ENCODE measurements at places on chromosomes 12 and 14.

DNA sequence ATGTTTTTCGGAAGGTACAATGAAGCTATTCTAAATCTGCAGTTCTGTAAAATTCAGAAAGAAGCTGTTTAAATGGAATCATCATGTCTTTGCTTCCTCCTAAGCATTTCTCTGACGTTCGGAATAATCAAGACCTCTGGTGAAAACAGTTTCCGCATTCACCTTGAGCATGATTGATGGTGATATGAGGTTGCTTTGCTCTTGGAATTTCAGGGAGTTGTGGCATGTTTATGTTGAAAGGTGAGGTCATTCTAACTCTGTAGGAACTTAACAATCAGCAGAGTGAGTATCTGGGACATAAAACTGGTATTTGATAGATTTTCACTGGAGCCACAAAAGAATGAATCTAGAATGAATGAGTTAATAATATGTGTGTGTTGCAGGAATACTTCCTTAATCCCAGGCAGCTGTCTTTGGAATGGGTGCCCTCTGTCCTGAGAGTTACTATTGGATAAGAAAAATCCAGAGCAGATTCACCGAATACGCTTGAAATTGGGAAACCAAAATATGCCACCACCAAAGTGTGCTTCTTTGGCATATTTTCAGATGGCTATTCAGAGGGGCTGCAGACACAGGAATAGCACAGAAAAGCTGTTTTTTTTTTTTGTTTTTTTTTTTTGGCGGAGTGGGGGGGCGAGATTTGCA, 599.1 kb downstream of the CCER1 start:
- no peak for DNase-seq

DNA sequence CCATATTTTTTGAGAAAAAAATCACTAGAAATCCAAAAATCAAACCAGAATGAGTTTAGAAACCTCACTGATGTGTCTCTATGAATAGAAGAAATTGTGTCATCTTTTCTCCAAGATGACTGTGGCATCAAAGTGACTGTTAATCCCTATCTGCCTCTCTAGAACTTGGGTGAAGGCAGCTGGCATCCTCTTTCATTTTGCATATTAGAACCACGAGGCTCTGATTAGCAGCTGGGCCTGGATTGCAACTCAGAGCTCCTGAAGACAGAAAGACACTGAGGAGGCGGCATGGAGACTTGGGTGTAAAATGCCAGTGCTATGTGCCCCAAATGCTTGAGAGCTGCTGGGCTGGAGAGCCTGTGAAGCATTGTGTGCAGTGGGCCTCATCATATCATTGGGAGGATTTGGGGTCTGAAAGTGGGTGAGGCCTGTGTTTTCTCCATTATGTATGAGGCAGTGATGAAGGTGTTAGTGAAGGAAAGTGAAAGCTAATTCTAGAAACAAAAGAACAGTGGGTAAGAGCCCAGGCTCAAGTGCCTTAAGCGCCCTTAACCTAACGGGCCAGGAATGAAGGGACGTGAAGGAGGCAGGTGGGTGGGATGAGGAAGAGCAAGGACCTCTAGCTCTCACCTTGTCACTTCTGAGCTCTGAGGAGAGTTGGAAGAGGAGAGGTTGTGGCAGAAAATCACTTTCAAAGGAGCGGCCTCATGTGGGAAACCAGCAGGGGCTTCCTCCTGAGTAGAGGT, 26.2 kb downstream of the NKX2-8 start:
- DNase-seq: no peak

GRCh38 chr12:100566887-100567637, 6.4 kb upstream of the GAS2L3 start:
- no peak for DNase-seq

- DNase-seq: peak; percentile 37
Measured at GRCh38 chr14:102209224-102209966, 69.7 kb downstream of the WDR20 start.

DNA sequence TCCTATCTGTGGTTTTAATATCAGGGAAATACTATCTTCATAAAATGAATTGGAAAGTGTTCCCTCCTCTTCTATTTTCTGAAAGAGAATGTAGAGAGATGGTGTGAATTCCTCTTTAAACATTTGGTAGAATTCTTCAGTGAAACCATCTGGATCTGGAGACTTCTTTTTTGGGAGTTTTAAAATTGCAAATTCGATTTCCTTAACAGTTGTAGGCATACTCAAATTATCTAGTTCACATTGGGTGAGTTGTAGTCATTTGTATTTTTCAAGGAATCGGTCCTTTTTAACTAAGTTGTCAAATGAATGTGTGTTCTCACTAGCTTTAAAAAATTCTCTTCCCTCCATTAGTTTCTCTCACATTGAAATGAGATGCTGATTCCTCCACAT, 75.4 kb upstream of the CHST11 start:
- no peak for DNase-seq

DNA sequence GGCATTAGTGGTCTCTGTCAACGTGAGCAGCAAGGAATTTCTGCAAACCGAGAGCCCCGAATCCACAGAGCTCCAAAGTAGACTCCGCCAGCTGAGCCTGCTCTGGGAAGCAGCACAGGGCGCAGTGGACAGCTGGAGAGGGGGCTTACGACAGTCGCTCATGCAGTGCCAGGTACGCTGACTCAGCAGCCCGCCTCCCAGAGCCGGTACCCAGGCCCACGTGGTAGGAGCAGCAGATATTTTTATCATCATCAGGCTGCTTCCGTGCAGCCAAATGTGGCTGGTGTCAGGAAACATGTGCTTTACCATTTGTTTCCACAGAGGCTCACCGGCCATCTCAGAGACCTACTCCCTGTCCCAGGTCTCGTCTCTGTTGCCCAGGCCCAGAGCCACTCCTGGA, 73.7 kb downstream of the ESR2 start:
- DNase-seq: no peak

DNA sequence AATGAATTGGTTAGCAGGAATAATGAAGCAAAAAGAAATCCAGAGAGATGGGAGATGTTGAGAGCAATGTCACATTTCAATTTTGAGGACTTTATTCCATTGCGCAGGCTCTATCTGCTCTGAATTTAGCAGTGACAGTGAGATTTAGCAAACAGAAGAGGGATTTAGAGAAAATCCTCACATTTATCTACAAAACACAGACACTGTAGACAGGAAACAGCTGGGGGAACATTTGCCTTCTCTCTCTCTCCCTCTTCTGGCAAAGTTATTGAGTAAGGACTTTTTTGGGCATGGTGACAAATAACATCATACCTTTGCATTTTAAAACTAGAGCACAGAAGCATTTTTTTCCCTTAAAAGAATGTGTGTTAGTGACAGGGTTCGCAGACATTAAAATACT, at the start of gene IGF1:
IGF1 (minus strand) TSS at position 158 of the 400 bp plus-strand sequence. CDS start 182 bp downstream, outside the sequence.
- peak; percentile 78 for DNase-seq

DNA sequence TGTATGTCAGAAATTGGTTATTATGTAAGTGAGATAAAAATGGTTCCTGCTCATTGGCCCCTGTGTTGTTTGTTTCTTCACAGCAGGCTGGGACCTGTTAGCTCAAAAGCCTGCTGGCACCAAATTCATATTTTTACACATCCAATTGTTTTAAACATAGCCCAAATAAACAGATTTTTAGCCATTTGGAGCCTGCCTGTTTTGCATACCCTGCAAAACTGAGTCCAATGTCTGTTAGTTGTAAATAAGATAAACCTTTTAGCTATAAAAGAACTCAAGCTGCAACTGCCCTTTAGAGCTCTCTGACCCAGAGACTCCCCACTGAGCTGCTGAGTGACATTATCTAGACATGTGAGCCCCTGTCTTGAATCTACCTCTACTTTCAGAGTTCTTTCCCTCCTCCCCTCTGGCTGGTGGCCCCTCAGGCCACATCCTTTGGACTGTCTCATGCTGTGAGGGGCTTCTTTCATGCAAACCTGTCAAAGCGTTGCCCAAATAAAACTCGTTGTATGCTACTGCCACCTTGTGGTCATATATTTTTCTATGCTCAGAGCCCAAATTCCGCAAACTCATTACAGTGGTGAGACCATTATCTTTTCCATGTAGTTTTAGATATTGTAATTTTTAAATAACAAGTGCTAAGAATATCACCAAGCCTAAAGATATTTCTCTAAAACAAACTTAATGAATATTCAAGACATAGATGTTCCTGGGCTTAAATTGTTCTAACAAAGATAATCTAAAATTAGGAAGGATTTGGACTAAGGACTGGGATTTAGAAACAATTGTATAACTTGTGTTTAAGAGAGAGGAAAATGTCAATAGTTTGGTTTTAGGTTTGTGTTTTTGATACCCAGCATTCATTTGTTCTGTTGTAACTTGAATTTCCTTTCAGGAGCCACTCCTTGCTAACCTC, 337.9 kb downstream of the AACS start:
- DNase-seq: peak; percentile 3

DNA sequence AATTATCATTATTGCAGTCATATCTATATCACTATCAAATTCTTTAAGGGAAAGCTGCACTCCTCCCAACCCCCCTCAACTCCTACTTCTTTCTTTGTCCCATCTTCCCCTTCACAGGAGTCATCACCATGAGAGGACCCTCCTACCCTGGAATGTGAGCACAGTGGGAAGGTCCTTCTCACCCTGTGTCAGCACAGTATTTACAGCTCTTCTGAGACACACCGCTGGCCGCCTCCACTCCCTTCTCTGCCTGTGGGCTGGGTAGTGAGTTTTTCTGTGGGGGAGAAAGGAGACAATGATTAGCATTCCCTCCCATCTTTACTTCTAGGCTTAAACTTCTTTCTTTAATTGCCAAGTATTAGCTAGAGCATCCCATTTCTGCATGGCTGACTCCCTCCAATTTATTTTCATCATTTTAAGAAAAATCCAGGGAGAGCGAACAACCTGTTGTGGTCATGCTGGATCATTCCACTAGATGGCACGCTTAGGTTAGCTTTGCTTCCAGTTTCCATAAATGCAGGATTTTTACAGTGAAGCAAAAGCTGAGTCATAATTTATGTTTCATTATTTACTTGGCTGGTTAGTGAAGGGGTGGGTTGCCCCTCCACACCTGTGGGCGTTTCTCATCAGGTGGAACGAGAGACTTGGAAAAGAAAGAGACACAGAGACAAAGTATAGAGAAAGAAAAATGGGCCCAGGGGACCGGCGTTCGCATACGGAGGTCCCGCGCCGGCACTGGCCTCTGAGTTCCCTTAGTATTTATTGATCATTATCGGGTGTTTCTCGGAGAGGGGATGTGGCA, 188.5 kb downstream of the ALX1 start:
- peak; percentile 56 for DNase-seq

DNA sequence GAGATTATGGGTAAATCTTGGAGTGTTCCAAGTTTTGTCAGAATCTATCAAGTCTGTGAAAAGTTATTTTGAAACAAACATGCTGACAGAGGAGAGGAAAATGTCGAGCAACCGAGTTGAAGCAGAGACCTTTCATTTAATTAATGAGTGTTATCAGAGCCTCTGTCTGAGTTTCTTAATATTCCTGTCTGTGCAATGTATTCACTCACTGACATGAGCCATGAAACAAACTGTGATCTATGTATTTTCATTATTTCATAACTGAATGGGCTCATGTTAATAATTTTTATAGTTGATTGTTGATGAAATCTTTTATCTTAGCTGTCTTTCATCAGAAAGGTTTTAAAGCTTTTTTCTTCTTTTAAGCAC, 144.2 kb upstream of the FAR2 start:
- DNase-seq: no peak

GRCh38 chr12:104816845-104817503, 141.1 kb downstream of the SLC41A2 start:
- DNase-seq: no peak

GRCh38 chr12:107602446-107602845, 83.2 kb upstream of the PWP1 start:
- no peak for DNase-seq

GRCh38 chr12:131836714-131837397, 8.7 kb downstream of the MMP17 start:
- no peak for DNase-seq

DNA sequence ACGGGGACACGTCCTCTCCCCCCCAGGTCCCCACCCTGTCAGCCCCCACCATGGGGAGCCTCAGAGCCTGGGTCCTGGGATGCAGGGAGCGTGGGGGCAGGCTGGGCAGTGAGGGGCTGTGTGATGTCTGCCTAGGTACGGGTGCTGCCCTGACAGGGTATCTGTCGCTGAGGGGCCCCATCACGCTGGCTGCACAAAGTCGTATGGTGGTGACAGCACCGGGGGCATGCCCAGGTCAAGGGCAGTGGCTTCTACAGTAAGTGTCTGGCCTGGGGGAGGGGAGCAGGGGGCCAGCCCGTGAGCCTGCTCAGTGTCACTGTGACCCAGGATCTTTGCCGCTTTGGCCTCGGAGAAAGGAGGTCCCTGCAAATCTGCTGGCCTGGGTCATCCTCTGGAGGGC, 23.3 kb downstream of the PAPLN start:
- no peak for DNase-seq

DNA sequence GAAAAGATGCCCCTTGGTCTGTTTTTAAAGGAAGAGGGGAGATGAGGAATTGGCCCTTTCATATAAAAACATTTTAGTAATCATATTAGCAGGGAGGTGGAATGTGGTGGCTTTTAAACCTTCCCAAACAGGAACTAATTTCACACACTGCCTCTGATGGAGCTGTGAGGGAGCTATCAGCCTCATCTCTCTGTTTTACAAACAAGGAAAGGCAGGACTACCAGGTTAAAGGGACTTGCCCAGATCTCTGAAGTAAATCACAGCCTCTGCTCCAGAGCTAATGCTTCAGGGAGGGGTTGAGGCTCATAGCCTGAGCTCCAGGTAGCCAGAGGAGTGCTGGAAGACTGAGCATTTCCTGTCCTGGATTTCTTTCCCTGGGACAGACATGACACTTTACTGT, 1.1 kb upstream of the BMP4 start:
- no peak for DNase-seq

GRCh38 chr12:79933532-79934264, 1.2 kb downstream of the PPP1R12A start:
- DNase-seq: peak; percentile 11

GRCh38 chr14:59474172-59474571, 9.0 kb upstream of the GPR135 start:
- DNase-seq: peak; percentile 12

GRCh38 chr14:90628825-90629224, 187.4 kb downstream of the TTC7B start:
- no peak for DNase-seq

GRCh38 chr12:25993901-25994651, 35.6 kb downstream of the RASSF8 start:
- peak; percentile 99 for DNase-seq

- no peak for DNase-seq
Measured at GRCh38 chr12:79936670-79937069, 1.8 kb upstream of the PPP1R12A start.

- DNase-seq: no peak
Measured at GRCh38 chr14:91573528-91573893, 63.4 kb upstream of the PPP4R3A start.

- DNase-seq: no peak
Measured at GRCh38 chr14:95272057-95272456, 47.7 kb downstream of the CLMN start.
